ENCODE measurements at places on chromosomes 7 and 10. TPM values are rescaled to one million over a fixed set of nuclear protein-coding genes. Genes with fewer than 3 reads are reported as not detected.

The PLXNA4 gene
- total RNA-seq = 10.9 TPM

The CEP41 gene
- total RNA-seq = 11.2 TPM

- H3K4me3 ChIP-seq = no peak overlapping the region
- H3K4me1 ChIP-seq = no peaks in the 10 kb centered on the region
- H3K27ac ChIP-seq = no peak overlapping the region
- no peak for DNase-seq
Measured at GRCh38 chr10:94016727-94017714, 23.3 kb downstream of the PLCE1 start.

DNA sequence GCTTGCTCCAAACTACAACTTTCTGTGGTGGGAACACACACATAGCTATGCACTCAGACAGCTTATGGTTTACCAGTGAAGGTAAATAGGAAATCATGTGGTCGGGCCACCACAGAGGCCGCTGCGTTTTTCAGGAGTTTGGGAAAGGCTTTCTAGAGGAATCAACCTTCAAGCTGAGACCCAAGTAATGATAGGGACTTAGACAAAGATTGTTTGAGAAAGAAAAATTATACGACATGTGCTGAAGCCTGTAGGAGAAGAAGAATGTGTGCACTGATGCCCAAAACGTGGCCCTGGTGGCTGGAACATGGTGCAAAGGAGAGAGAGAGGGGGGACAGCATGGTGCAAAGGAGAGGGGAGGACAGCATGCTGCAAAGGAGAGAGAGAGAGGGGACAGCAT lies 61.2 kb upstream of the VIPR2 start:
- no peaks in the 10 kb centered on the region for H3K36me3 ChIP-seq
- no peak for DNase-seq
- H3K4me3 ChIP-seq = no peak overlapping the region
- no peak overlapping the region for H3K27ac ChIP-seq

- H3K27me3 ChIP-seq = no peaks in the 10 kb centered on the region
- no peak overlapping the region for H3K4me3 ChIP-seq
- DNase-seq = no peak
- H3K4me1 ChIP-seq = no peaks in the 10 kb centered on the region
Measured at GRCh38 chr7:127838816-127839415, 186.9 kb downstream of the SND1 start.

DNA sequence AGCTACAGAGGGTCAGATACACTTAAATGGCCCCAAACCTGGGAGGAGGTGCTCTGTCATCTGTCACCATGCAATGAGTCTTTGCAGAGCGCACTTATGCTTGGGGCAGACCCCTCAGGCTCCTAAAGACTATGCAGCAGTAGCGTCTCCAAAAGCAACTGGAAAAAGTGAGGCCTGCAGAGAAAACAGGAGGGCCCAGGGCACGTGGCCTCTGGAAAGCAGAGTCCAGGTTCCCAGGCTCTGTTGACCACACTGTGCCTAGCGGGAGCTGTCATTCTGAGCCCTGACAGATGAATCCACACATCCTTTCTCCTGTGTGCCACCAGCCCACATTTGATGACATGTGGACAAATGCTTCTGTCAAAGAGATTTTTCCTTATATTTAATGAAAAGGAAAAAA lies 66.4 kb downstream of the MINDY4 start:
- no peaks in the 10 kb centered on the region for H3K27me3 ChIP-seq
- no peaks in the 10 kb centered on the region for H3K4me1 ChIP-seq
- no peak overlapping the region for H3K27ac ChIP-seq
- no peak for DNase-seq
- H3K36me3 ChIP-seq = no peaks in the 10 kb centered on the region
- H3K4me3 ChIP-seq = no peak overlapping the region

DNA sequence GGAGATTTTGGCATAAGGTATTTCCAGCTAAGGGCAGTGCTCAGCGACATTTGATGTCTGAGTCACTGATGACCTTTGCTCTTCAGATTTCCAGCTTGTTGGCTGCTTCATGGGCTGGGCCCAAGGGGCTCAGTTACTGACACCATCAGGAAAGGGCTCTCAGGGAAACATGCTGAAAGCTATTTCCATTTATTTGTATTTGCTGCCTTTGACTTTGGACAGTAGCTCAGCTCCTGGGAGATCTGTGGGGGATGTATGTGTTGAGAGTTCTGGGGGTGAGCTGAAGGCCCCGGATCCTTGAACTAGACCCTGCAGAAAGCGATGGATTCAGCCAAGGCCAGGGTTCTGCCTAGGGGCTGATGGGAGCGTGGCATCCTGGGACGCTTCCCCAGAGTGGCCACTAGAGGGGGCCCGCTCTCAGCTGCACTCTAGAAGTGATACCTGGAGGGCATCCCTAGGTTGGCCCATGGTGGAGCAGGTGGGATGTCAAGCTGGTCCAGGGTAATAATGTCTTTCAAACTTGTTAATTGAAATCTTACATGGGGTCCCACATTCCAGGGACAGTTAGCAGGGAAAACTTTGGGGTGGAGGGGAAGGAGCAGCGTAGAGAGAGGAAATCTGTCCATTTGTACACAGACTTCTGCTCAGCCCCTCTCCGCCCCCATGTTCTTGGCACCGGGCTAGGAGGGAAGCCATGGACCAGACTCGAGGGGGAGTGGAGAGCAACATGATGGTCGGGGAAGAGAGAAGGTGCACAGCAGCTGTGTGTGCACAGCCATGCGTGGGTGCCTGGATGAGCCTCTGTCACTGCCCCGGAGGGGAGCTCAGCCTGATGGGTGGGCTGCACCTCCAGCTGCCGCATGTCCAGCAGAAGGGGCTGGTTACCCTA lies 3.0 kb upstream of the BTBD16 start:
- H3K27ac ChIP-seq = no peak overlapping the region
- peak; percentile 61 for DNase-seq
- no peak overlapping the region for H3K4me3 ChIP-seq
- no peaks in the 10 kb centered on the region for H3K36me3 ChIP-seq

DNA sequence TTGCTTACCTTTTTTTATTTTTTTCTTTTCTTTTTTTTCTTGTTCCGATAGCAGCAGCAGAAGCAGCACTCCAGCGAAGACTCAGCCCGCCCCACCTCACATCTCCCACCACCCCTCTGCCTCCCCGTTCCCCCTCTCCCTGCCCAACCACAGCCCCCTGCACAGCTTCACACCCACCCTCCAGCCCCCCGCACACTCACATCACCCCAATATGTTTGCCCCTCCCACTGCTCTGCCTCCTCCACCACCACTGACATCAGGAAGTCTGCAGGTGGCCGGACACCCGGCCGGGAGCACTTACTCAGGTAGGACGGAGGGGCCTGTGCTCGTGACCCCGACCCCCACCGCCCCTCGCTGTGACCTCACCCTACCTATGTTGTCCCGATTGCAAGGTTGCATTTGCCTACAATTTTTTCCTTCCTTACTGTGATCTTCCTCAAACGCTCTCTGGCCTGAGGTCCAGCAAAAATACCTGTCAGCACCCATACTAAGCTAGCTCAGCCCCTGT lies 367.2 kb upstream of the GALNT17 start:
- H3K4me3 ChIP-seq = no peak overlapping the region
- DNase-seq = no peak
- H3K27ac ChIP-seq = no peak overlapping the region
- no peaks in the 10 kb centered on the region for H3K27me3 ChIP-seq
- peaks cover 18% of the 10 kb centered on the region for H3K4me1 ChIP-seq
- peaks cover 31% of the 10 kb centered on the region for H3K36me3 ChIP-seq

- DNase-seq = no peak
- H3K27ac ChIP-seq = no peak overlapping the region
- no peaks in the 10 kb centered on the region for H3K36me3 ChIP-seq
- H3K4me3 ChIP-seq = no peak overlapping the region
- no peaks in the 10 kb centered on the region for H3K27me3 ChIP-seq
- H3K4me1 ChIP-seq = no peaks in the 10 kb centered on the region
Measured at GRCh38 chr10:86648704-86649427, 5.5 kb upstream of the OPN4 start.

- no peaks in the 10 kb centered on the region for H3K27me3 ChIP-seq
- no peak overlapping the region for H3K4me3 ChIP-seq
- no peaks in the 10 kb centered on the region for H3K36me3 ChIP-seq
- no peak for DNase-seq
Measured at GRCh38 chr7:106521541-106521940, 139.4 kb downstream of the CCDC71L start.

- no peaks in the 10 kb centered on the region for H3K27me3 ChIP-seq
- no peaks in the 10 kb centered on the region for H3K36me3 ChIP-seq
- H3K4me3 ChIP-seq = no peak overlapping the region
- no peaks in the 10 kb centered on the region for H3K4me1 ChIP-seq
- no peak for DNase-seq
Measured at GRCh38 chr10:131850383-131850870, 50.4 kb upstream of the PPP2R2D start.

All from natural killer cell (primary cell).